ENCODE measurements at places on chromosomes 2 and 18.

- DNase-seq: no peak
- H3K27me3 ChIP-seq: no peaks in the 10 kb centered on the region
- no peak overlapping the region for H3K27ac ChIP-seq
- no peak overlapping the region for H3K4me3 ChIP-seq
- H3K36me3 ChIP-seq: no peaks in the 10 kb centered on the region
- no peaks in the 10 kb centered on the region for H3K4me1 ChIP-seq
Observed at GRCh38 chr2:54120950-54121349, 5.5 kb downstream of the ACYP2 start.

GRCh38 chr2:99377879-99378278 is 40.7 kb downstream of the EIF5B start:
- peaks cover 21% of the 10 kb centered on the region for H3K36me3 ChIP-seq
- no peak overlapping the region for H3K27ac ChIP-seq
- no peaks in the 10 kb centered on the region for H3K27me3 ChIP-seq
- H3K4me1 ChIP-seq: no peaks in the 10 kb centered on the region

- DNase-seq: no peak
- no peaks in the 10 kb centered on the region for H3K4me1 ChIP-seq
- no peak overlapping the region for H3K27ac ChIP-seq
- no peaks in the 10 kb centered on the region for H3K36me3 ChIP-seq
Observed at GRCh38 chr2:197442857-197443256, 8.0 kb upstream of the SF3B1 start.

DNA sequence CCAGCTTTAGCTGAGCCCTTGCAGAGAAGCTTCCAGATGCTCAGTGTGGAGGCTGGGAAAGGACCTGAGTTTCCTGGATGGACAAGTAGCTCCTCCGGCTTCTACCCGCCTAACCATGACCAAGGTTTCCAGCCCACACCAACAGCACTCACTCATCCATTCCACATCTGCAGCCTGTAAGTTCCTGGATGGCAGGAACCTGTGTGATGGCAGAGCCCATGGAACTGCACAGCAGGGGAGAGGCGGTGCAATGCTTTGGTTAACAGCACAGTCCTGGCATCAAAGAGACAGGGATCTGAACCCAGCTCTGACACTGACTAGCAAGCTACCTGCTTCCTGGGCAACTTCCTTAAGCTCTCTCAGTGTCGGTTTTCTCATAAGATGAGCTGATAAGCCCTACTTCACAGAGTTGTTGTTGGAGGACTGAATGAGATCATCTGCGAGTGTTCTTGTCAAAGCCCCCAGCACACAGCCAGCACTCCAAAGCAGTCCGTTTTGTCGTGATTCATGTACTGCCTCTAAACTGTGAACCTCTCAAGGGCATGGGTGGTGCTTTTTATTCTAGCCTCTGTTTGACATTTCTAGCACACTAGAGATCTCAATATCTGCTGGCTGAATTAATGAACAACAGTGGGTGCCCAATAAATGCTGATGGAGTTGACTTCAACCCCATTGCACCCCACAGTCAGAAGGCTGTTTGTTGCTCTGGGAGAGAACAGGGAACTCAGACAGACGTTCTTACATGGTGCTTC is 41.6 kb upstream of the OTOF start:
- H3K4me3 ChIP-seq: no peak overlapping the region
- H3K27me3 ChIP-seq: no peaks in the 10 kb centered on the region
- no peak for DNase-seq
- H3K4me1 ChIP-seq: peaks cover 4% of the 10 kb centered on the region

GRCh38 chr18:44850001-44850400 is 169.3 kb downstream of the SETBP1 start:
- no peaks in the 10 kb centered on the region for H3K27me3 ChIP-seq
- DNase-seq: no peak
- H3K36me3 ChIP-seq: no peaks in the 10 kb centered on the region
- H3K4me1 ChIP-seq: no peaks in the 10 kb centered on the region
- H3K27ac ChIP-seq: no peak overlapping the region

- H3K36me3 ChIP-seq: no peaks in the 10 kb centered on the region
- no peaks in the 10 kb centered on the region for H3K27me3 ChIP-seq
- no peak overlapping the region for H3K27ac ChIP-seq
Observed at GRCh38 chr2:127105656-127106456, 1.1 kb downstream of the BIN1 start.

DNA sequence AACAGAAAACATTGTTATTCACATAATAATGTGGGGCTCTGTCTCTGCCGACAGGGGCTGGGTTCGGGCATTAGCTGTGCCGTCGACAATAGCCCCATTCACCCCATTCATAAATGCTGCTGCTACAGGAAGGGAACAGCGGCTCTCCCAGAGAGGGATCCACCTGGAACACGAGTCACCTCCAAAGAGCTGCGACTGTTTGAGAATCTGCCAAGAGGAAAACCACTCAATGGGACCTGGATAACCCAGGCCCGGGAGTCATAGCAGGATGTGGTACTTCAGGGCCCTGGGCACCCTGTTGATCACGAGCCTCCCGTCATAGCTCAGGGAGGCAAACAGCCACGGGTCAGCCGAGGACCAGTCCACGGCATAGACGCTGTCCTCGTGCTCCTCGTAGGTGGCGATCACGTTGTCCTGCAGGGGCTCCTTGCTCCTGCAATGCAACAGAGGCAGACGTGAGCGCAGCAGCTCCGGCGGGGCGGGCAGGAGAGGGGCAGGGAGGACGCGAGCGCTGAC is 188.5 kb downstream of the EIPR1 start:
- DNase-seq: no peak
- no peaks in the 10 kb centered on the region for H3K4me1 ChIP-seq
- H3K27me3 ChIP-seq: no peaks in the 10 kb centered on the region
- H3K36me3 ChIP-seq: no peaks in the 10 kb centered on the region
- no peak overlapping the region for H3K27ac ChIP-seq

GRCh38 chr2:65565681-65566080 is 133.3 kb upstream of the SPRED2 start:
- DNase-seq: no peak
- no peak overlapping the region for H3K27ac ChIP-seq
- no peaks in the 10 kb centered on the region for H3K36me3 ChIP-seq
- H3K4me3 ChIP-seq: no peak overlapping the region
- H3K27me3 ChIP-seq: no peaks in the 10 kb centered on the region

DNA sequence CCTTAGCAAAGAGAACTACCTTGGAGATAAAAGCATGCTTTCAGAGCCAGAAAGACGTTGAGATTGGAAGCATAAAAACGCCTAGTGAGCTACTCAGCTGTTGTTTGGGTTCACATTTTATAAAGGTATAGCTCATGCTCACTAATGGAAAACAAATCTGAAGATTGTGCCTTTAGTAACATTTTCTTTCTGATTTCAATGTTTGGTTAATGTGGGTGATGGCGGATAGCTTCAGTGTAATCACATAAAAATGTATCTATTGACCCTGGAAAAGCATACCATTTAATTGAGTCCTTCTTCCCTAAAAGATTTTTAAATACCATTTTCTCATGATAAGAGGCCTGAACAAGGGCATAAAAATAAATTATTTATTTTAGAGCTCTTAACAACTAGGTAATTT is 73.4 kb downstream of the DTNA start:
- no peak for DNase-seq
- H3K27me3 ChIP-seq: no peaks in the 10 kb centered on the region
- no peaks in the 10 kb centered on the region for H3K36me3 ChIP-seq
- no peaks in the 10 kb centered on the region for H3K4me1 ChIP-seq
- H3K4me3 ChIP-seq: no peak overlapping the region

- no peak overlapping the region for H3K27ac ChIP-seq
- no peaks in the 10 kb centered on the region for H3K36me3 ChIP-seq
- H3K27me3 ChIP-seq: no peaks in the 10 kb centered on the region
- H3K4me3 ChIP-seq: no peak overlapping the region
- H3K4me1 ChIP-seq: no peaks in the 10 kb centered on the region
Observed at GRCh38 chr2:67451086-67451832, 54.1 kb downstream of the ETAA1 start.

GRCh38 chr2:158965107-158965506 is 3.3 kb upstream of the TANC1 start:
- H3K27me3 ChIP-seq: peaks cover 3% of the 10 kb centered on the region
- no peak overlapping the region for H3K4me3 ChIP-seq
- H3K36me3 ChIP-seq: no peaks in the 10 kb centered on the region
- H3K27ac ChIP-seq: no peak overlapping the region
- no peak for DNase-seq
- H3K4me1 ChIP-seq: peaks cover 3% of the 10 kb centered on the region

Data from naive thymus-derived CD4-positive, alpha-beta T cell (primary cell).